ENCODE measurements at places on chromosomes 16 and 17. TPM values are rescaled to one million over a fixed set of nuclear protein-coding genes. Genes with fewer than 3 reads are reported as not detected.

The SOCS7 gene
- total RNA-seq = 9.7 TPM

GRCh38 chr16:73617738-73618137, 569.8 kb upstream of the ZFHX3 start:
- no peak for DNase-seq

DNA sequence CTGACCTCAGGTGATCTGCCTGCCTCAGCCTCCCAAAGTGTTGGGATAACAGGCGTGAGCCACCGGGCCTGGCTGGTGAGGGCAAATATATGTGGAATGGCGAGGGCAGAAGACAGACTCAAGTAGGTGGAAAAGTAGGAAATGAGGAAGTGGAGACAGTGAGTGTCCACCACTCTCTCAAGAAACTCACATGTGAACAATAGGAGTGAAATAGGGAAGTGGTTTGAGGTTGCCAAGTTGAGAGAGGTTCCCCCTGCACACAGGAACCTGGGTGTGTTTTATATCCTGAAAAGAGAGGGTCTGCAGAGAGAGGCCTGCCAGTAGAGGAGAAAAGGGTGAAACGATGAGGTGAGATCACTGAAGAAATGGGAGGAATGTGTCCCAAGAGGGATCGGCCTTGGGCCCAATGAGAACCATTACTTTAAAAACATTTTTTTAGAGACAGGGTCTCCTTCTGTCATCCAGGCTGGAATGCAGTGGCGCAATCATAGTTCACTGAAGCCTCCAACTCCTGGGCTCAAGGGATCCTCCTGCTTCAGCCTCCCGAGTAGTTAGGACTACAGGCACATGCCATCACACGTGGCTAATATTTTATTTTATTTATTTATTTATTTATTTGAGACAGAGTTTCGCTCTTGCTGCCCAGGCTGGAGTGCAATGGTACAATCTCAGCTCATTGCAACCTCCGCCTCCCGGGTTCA, 17.1 kb upstream of the CORO1A start:
- DNase-seq = no peak

- DNase-seq = no peak
Measured at GRCh38 chr16:12078405-12079280, 102.1 kb downstream of the SNX29 start.

The ACLY gene
- total RNA-seq = 103 TPM

- DNase-seq = peak; percentile 70
Measured at GRCh38 chr17:32142857-32143526, 690 bp downstream of the RHOT1 start.

DNA sequence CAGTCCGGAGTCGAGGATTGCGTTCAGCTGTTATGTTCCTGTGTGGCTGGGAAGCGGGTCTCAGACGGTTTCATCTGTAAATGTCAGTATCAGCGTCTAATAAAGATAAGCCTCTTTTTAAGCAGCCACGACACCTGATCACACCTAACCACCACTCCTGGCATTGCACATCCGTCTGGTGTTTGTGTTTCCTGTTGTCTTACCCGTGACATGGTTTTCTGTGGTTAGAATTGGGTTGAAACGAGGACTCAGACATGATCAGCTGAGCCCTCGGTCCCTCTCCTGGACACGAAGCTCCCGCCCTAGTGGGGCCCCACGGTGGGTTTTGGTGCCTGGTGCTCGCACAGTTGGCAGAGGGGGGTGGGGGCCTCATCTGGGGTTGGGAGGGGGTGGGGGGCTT, 18.3 kb downstream of the CPNE7 start:
- no peak for DNase-seq

GRCh38 chr17:61481421-61481820, 29.2 kb downstream of the TBX4 start:
- no peak for DNase-seq

The CCL23 gene
- not detected for total RNA-seq

DNA sequence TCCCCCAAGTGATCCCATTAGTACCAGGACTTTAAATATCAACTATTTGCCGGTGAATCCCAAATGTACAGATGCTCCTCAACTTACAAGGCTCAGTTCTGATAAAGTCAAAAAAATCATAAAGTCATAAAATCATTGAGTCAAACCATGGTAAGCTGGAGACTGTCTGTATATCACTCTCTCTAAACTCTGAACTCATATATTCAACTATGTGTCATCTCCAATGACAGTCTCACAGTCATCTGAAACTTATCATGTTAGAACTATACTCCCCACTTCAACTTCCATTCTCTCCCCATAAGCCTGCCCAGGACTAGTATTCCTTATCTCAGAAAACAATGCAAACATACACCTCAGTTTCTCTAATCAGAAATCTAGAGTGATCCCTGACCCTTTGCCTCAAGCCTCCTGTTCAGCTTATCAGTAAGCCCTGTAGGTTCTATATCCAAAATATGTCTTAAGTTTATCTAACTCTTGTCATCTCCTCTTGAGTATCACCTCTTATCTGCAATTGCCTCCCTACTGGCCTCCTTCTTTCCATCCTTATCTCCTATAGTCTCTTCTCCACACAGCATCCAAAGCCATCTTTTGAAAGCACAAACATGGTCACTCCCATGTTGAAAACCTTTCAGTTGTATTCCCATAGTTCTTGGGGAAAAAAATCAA, 55.0 kb downstream of the SSH2 start:
- no peak for DNase-seq

The TBC1D3I gene
- 1.0 TPM for total RNA-seq

GRCh38 chr16:19062706-19063105, 4.7 kb upstream of the COQ7 start:
- no peak for DNase-seq

The DNAH9 gene
- not detected for total RNA-seq

The PMFBP1 gene
- 0.30 TPM for total RNA-seq

DNA sequence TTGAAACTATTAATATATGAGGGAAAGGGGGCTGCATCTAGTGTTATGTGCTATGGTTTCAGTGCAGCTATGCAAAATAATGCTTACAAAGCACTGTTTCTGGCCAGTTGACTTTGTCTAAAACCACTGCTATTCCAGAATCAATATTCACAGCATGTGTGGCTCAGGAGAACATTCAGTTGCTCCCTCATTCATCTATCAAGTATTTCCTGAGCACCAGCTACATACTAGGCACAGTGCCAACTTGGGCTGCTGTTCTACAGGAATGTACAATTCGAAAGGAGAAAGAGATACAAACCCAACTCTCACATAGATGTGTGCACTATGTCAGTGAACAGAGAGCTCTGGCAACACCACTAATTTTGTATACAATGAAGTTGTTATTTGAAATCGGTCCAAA, 183.0 kb downstream of the PHKB start:
- DNase-seq = peak; percentile 67

The CCL17 gene
- total RNA-seq = not detected

The ATP2A3 gene
- not detected for total RNA-seq

- DNase-seq = peak; percentile 55
Measured at GRCh38 chr16:1379304-1380076, 27.8 kb downstream of the GNPTG start.

- no peak for DNase-seq
Measured at GRCh38 chr17:75845933-75846691, 1.9 kb upstream of the UNC13D start.

- DNase-seq = peak; percentile 79
Measured at GRCh38 chr17:35764123-35764991, 3.7 kb downstream of the C17orf50 start.

The DUS1L gene
- total RNA-seq = 50.9 TPM

Measured in M059J (cell line).